Suprapubic skin (tissue), 4 donors: ENCODE measurements at places on chromosomes 5 and 9. TPM values are rescaled to one million over a fixed set of nuclear protein-coding genes. Genes with fewer than 3 reads are reported as not detected.

Gene GRXCR2
- total RNA-seq: 0.76 TPM

DNA sequence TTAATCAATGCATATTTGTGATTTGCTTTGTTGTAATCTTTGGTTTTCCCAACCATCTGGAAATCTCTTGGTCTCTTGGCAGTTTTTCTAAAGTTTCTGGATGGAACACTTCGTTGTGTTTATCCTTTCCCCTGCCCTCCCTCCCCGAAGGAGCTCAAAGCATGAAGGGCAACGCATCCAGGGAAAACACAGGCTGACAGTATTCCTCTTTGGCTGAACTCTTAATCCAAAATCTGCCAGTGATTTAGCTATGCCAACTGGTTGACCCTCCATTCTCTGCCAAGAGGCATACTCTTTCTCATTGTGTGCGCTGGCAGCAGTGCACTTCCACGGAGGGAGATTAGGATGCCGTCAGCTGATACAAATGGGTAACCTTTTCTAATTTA, 20.5 kb downstream of the ZBTB34 start:
- no peak for DNase-seq

DNA sequence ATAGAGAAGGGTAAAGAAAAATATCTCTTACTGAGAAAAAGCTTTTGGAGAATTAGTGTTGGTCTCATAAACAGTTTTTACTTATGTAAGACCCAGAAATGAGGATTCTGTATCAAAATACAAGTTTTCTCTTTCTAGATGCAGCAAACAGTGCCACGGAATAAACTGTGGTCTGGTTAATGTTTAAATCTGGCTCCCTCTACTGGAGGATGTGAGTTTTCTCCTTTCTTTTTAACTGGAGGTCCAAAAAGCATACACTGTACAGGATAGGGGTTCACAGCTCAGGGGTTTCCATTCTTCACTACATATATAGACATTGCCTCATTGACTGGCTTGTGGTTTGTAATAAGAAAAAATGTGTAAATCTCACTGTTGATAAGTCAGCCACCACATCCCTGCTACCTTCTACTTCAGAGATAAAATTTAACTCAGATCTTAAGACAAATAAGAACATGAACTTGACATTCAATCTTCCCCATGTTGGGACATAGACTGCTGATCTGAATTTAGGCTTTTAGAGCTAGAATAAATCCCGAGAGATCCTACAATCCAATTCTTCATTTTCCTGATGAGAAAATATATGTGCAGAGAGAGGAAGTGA, 98.9 kb downstream of the CFAP95 start:
- DNase-seq: no peak

GRCh38 chr5:139742173-139742903, 53.3 kb upstream of the PSD2 start:
- no peak for DNase-seq

- no peak for DNase-seq
These were observed 194.8 kb upstream of the IRX2 start for GRCh38 chr5:2946315-2946714.

DNA sequence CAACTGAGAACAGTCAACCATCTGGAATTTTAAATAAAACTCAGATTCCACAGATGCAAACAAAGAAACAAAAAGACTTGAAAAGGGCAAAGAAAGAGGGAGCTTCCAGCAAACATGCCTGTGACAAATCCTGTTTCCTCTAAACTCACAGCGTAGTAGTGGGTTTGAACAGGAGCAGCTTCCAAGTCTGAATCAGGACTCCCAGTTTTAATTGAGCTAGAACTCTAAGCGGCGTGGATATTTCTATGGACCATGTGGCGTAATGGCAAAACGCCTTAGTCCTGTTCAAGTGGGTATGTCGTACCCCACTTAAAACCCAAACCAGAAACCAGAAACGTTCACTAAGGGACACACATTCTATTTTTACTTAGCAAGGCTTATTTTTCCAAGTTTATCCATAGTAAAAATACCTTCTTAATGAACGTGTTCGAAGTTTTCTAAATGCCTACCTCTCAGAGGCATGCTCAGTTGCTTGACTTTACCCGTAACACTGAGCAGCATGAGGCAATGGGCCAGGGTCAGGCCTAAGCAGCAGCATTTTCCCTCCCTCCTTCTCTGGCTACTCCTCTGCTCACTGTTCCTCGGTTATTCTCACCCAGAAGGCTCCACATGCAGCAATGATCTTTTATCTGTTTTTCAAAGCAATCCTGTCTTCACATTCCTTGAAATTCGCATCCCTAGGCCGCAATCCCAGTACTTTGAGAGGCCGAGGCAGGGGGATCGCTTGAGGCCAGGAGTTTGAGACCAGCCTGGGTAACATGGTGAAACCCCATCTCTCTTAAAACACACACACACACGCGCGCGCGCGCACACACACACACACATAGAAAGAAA, 77.9 kb downstream of the FNBP1 start:
- DNase-seq: no peak

- DNase-seq: no peak
These were observed 45.5 kb downstream of the CTSL start for GRCh38 chr9:87771316-87772006.

DNA sequence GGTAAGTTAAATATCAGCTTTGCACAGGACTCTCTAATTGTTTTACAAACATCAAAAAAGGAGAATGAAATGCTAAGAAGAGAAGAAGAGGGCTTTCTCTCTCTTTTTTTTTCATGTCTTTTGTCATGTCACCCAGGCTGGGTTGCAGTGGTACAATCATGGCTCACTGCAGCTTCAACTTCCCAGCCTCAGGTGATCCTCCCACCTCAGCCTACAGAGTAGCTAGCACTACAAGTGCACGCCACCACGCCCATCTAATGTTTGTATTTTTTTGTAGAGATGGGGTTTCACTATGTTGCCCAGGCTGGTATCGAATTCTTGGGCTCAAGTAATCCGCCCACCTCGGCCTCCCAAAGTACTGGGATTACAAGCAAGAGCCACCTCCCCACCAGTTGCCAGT, 18.6 kb downstream of the SERINC5 start:
- DNase-seq: no peak

DNA sequence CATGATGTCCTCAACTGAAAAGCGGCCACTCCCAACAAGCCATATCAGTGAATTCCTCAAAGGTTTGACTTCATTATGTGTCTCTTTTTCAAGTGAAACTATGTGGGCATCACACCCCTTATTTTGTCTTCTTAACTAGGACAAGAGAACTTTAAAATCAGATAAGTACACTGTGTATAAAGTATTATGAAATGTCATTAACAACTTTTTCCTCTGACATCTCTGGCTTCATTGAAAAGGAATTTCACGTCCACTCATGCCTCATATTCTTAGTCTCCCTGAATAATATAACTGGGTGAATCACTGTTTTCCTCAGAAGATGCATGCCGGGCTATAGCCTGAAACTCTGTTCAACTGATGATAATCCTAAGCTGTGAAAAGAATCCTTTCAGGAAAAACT, 415.8 kb downstream of the ACTL7B start:
- no peak for DNase-seq

Gene ADAMTS6
- total RNA-seq: 0.34 TPM

DNA sequence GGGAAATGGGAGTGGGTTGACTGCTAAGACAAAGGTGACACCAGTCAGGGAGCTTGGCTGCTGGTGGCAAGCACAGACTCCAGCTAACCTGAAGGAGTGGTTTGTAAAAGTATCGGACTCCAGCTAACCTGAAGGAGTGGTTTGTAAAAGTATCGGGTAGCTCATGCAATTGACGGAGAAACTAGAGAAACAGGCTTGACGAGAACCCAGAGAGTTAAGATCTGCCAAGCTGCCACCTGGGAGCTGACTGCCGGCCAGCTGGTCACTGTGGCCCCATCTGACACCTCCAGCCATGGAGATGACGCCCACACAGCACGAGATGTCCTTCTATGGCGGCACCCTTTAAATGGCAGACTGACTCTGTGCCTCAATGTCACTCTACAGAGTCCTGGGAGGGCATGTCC, 28.3 kb upstream of the CRB2 start:
- no peak for DNase-seq

GRCh38 chr9:22119522-22120158, 110.5 kb upstream of the CDKN2B start:
- no peak for DNase-seq

- no peak for DNase-seq
These were observed 132.1 kb upstream of the MTAP start for GRCh38 chr9:21670374-21670773.

- DNase-seq: no peak
These were observed 36.6 kb downstream of the ACER2 start for GRCh38 chr9:19445452-19445851.

GRCh38 chr5:29897916-29898315, 1295.6 kb upstream of the CDH6 start:
- DNase-seq: no peak

DNA sequence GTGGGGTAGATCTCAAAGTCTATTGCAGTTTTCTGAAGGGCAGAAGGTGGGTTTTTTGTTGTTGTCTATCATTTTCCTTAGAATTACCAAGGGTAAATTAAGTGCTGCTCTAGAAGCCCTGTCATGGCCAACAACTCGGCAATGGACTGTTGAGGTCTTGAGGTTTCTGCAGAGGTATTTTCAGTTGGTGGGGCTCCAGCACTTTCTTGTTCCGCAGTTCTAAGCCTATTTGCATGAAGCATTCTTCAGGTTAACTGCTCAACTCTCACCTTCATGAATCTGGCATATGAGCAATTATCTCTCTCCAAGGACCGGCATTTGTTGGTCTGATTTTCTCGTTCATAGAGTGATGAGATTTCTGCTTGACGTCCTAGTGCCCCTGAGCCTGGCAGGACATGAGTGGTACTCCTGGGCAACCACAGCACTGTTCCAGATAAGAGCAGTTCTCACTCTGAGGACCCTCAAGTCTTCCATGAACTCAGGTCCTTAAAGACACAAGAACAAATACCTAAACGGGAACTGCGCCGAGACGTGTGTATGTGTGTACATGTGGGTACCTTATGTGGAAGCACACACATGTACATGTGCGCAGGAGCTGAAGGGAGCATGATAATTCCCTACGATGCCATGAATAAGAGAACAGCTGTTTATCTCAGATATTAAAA, 544.5 kb downstream of the CSNK1G3 start:
- no peak for DNase-seq

DNA sequence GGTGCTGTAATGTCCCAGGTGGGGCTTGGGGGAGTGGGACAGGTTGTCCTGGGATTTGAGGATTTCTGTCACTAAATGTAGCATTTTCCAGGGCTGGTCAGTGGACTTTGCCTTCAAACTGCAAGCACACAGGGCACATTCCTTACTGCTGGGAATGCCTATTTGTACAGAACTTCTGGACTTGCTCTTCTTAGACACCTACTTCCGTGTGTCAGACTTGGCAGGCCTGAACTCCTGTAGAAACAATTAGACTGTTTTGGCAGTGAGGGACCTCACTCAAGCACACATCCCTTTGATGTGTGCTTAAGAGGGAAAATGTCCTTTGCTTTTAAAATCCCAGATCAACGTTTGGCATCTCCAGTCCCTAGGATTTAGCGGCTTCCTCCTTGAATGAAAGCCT, 192.2 kb downstream of the PAPPA start:
- no peak for DNase-seq

- no peak for DNase-seq
These were observed 31.5 kb upstream of the SEMA4D start for GRCh38 chr9:89529243-89530035.

Gene GRM6
- not detected for total RNA-seq

Gene JMY
- 17.6 TPM for total RNA-seq

DNA sequence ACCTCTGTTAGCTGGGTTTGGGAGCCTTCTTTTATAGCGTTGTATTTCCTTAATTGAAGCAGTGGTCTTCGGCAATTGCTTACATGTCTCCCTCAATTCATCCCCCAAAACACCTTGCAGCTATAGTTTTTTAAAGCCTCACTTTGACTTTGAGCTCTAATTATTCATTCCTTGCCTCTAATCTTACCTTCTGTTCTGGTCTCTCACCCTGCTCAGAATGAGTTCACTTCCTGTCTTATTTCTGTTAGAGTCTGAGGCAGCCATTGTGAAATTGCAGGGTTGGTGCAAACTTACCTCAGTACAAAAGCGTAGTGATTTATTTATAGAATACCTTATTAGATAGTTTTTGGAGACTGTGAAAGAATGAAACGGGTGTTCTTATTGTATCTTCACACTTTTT, 35.0 kb downstream of the AOPEP start:
- DNase-seq: no peak

DNA sequence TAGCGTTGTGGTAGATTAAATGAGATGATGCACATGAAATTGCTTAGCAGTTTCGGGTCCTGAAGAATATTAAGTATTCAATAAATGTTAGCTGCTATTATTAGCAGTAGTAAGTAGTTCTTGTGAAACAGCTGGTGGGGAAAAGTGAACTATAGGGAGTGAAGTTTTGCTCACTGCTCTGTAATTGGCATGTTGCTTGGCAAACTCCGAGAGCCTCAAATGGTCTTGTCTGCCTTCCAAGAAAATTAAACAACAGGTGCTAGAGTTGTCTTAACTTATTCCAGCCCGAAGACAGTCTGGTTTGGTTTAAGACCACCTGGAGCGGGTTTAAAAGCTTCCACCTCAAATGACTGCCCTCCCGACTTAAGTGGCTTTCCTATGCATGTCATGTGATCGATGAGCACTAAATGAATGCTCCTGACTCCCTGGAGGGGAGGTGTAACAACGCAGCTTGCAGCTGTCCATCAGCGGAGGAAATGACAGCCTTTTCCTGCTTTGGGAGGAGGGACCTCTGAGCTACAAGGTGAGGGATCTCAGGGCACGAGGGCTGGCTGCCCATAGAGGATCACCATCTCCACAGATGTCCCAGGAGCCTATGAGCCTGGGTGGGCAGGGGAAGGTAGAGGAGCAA, 202.9 kb upstream of the PANK3 start:
- no peak for DNase-seq

Gene EMB
- total RNA-seq: 20.5 TPM

- no peak for DNase-seq
These were observed 32.8 kb upstream of the TNFAIP8 start for GRCh38 chr5:119322948-119323537.

GRCh38 chr9:83406921-83407320, 131.3 kb downstream of the FRMD3 start:
- DNase-seq: no peak

DNA sequence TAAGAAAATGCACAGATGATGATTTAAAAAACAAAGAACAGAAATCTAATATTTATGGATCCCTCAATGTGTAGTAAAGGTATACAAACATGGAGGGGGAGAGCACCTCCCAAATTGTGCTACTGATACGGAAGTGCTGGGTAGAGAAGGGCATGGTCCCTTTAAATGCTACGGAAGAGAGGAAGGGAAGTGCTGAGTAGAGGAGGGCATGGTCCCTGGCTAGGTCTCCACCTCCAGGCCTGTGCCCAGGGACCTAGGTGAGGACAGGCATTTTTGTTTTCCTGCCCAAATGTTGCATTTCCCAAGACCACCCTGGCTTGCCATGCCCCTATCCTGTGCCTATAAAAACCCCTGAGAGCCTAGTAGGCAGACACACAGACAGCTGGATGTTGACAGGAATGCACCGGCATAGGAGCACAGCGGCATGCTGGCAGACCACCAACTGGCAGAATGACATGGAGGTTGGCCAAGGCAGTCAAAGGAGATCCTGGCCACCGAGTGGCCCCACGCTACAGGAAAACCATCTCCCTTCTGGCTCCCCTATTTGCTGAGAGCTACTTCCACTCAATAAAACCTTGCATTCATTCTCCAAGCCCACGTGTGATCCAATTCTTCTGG, 62.1 kb upstream of the SPDL1 start:
- no peak for DNase-seq

Gene SUSD3
- total RNA-seq: 2.8 TPM
